ENCODE measurements at places on chromosomes 12 and 14. TPM values are rescaled to one million over a fixed set of nuclear protein-coding genes. Genes with fewer than 3 reads are reported as not detected.

Gene GNB3
- total RNA-seq: 1.3 TPM

Gene AKAP3
- 1.5 TPM for total RNA-seq

Gene CLEC2A
- total RNA-seq: not detected

Gene SOAT2
- total RNA-seq: not detected

Gene CLEC14A
- 2.6 TPM for total RNA-seq

Gene NAP1L1
- 275 TPM for total RNA-seq

Gene PSMA6
- 190 TPM for total RNA-seq

Gene DIO3
- 1.0 TPM for total RNA-seq

Gene SPTB
- under 0.01 TPM for total RNA-seq

Gene KRT79
- not detected for total RNA-seq

Gene CMTM5
- total RNA-seq: 0.77 TPM

Gene SPIC
- not detected for total RNA-seq

Gene TNS2
- total RNA-seq: 52.4 TPM

Gene SLC6A13
- total RNA-seq: not detected

Gene PRKD1
- total RNA-seq: 15.9 TPM

Gene NOC4L
- total RNA-seq: 6.8 TPM

Gene METTL3
- total RNA-seq: 59.9 TPM

Gene TDP1
- total RNA-seq: 13.7 TPM

Gene TMEM30B
- 0.51 TPM for total RNA-seq

Gene KRT6C
- not detected for total RNA-seq

Gene ANKRD33
- under 0.01 TPM for total RNA-seq

Gene OVCH1
- total RNA-seq: 0.51 TPM

Gene RNU4-1
- total RNA-seq: under 0.01 TPM

Gene IRAK3
- 7.4 TPM for total RNA-seq

Gene WNT1
- not detected for total RNA-seq

Gene STXBP6
- 4.5 TPM for total RNA-seq

Gene SAMD15
- 0.33 TPM for total RNA-seq

Gene LMNTD1
- total RNA-seq: not detected

Gene DEGS2
- 0.26 TPM for total RNA-seq

Gene EIF2S3B
- 1.8 TPM for total RNA-seq

Gene OASL
- 1.2 TPM for total RNA-seq

Gene KRT83
- not detected for total RNA-seq

Gene MSRB3
- 31.3 TPM for total RNA-seq

Gene MYH6
- not detected for total RNA-seq

Gene ZBTB42
- total RNA-seq: 2.8 TPM

Gene LBHD2
- total RNA-seq: not detected

Gene KCNH3
- total RNA-seq: 0.17 TPM

Gene CNTN1
- 0.26 TPM for total RNA-seq

Gene ZNF140
- total RNA-seq: 38.0 TPM

Gene PLA2G1B
- not detected for total RNA-seq

Gene RGS6
- total RNA-seq: not detected

Gene KRT86
- 0.17 TPM for total RNA-seq

Gene RAD9B
- 0.77 TPM for total RNA-seq

Gene FSCB
- not detected for total RNA-seq

Gene RFX4
- total RNA-seq: not detected

Gene SERPINA3
- total RNA-seq: 7.2 TPM

Gene SERPINA12
- not detected for total RNA-seq

Gene TRHDE
- total RNA-seq: 7.3 TPM

Gene GYS2
- not detected for total RNA-seq

Gene ZC3H10
- 5.6 TPM for total RNA-seq

Gene HOXC9
- 0.26 TPM for total RNA-seq

Gene RIPK3
- 0.33 TPM for total RNA-seq

Gene TEX52
- total RNA-seq: not detected

Gene RPL10L
- not detected for total RNA-seq

Gene AQP5
- under 0.01 TPM for total RNA-seq

Gene ZDHHC22
- total RNA-seq: not detected

All from fibroblast of lung (primary cell).